ENCODE measurements at places on chromosomes 16 and 17.

DNA sequence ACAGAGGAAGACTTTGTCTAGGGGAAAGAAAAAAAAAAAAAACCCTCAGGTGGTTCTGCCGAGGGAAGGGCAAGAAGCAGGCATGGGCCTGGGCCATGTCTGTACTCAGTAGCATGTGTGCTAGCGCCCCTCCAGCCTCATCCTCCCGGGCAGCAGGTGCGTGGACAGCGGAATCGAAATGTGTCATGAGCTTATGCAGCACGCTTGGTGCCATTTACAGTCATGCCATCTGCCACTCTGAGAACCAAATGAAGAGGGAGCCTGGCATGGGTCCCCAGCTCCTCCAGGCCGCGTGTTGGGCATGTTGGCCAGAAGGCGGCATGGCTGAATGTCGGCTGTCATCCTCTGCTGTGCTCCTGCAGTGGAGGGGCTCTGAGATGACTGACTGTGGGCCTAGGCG, 31.4 kb downstream of the CRAMP1 start:
- no peak for DNase-seq

GRCh38 chr16:1614456-1615102, 2.4 kb downstream of the CRAMP1 start:
- peak; percentile 63 for DNase-seq

DNA sequence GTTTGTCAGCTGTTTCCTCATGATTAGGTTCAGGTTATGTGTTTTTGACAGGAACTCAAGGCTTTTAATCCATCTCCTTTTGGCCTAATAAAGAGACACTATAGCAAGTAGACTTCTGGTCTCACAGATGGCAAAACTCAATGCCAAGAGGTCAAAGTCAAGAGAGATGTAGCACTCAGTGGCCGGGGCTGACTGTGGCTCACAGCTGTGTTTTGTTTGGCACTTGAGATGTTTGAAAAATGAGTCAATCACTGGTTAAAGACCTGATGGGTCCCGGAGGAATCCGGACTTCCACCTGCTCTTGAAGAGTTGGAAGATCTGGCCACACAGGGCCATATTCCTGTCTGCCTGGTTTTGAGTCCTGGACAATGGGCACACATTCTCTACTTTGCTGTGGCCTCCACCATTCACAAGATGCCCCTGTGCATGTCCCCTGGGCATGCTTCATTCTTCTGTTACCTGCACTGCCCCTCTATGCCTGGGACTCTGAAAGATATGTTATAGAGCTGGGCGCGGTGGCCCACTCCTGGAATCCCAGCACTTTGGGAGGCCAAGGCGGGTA, 210.3 kb downstream of the SNX29 start:
- DNase-seq: no peak

- no peak for DNase-seq
Observed at GRCh38 chr17:49640556-49640955, 37.3 kb downstream of the SPOP start.

DNA sequence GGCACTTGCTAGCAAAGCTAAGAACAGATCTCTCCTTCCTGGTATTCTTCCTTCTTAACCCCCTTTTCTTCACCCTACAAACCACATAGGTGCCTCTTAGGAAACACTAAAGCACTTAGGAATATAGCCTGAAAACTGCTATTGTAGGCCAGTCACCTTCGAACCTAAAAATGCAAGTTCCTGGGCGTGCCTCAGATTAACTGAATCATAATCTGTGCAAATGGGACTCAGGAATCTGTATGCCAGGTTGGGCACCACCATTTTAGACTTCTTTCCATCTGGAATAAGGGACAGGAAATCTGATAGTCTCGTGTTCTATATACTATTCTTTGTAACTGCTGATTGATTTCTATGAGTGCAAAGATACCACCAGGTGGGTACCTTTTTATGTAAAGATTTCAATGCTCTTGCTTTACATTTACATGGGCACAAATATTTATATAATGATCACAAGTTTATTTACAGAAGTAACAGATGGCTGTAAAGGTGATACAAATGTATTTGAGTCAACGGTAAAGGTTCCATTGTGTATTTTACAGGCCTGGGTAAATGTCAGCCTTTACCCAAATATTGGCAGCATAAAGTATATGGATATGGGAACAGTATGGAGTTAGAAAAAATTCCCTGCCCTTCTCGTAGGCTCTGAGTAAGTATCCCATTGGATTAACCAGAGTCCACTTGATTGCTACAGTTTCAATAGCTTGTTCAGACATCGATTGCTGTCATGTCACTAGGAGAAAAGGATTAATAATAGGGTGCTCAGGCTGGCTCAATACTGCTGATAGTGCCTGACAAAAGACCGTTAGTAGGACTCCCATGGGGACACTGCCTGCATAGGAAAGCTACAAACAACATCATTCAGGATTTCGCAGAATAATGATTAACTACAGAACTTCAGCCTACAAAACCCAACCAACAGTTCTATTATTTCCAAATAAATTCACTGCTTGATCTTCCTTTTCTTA, 124.7 kb downstream of the SNX11 start:
- no peak for DNase-seq

DNA sequence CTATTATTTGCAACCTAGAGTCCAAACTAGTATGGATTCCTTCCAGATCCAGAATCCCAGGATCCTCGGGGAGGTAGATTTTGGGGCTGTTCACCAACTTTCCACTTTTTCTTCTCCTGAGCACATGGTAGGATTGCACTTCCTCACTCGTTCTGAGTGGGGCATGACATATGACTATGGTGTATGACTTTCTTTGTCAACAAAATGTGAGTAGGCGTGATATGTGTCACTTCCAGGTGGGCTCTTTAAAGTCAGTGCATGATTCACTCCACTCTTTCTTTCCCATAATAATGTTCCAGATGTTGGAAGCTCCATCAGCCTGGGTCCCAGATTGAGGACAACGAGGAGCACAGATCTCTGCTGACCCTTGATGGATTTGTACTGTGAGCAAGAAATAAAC, 21.5 kb downstream of the IRX5 start:
- no peak for DNase-seq

DNA sequence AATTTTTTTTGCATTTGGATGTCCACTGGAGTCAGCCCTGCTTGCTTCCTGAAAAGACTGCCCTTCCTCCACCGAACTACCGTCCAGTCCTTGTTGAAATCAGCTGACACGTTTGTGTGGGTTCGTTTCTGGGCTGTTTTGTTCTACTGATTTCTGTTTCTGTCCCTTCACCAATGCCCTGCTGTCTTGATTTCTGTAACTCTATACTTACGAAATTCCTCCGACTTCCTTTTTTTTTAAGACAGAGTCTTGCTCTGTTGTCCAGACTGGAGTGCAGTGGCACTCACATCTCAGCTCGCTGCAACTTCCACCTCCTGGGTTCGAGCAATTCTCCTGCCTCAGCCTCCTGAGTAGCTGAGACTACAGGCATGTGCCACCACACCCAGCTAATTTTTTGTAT, 8.4 kb upstream of the GAA start:
- DNase-seq: no peak

DNA sequence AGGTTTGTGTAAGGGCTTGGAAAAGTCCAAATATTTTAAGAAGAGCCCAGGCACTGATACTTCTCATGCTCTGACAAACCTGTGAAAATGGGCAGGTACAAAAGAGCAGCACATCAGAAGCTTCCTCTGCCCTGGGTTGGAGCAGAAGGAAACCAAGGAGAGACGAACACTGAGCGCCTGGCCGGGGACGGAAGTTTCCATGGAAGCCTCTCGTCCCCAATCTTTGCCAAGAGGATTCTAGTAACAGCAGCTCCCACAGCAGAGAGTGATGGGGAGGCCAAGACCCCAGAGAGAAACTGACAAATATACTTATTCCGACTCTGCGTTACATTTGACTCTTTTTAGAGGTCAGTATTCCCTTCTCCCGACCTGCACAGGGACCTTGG, 268.5 kb downstream of the C16orf95 start:
- DNase-seq: no peak

DNA sequence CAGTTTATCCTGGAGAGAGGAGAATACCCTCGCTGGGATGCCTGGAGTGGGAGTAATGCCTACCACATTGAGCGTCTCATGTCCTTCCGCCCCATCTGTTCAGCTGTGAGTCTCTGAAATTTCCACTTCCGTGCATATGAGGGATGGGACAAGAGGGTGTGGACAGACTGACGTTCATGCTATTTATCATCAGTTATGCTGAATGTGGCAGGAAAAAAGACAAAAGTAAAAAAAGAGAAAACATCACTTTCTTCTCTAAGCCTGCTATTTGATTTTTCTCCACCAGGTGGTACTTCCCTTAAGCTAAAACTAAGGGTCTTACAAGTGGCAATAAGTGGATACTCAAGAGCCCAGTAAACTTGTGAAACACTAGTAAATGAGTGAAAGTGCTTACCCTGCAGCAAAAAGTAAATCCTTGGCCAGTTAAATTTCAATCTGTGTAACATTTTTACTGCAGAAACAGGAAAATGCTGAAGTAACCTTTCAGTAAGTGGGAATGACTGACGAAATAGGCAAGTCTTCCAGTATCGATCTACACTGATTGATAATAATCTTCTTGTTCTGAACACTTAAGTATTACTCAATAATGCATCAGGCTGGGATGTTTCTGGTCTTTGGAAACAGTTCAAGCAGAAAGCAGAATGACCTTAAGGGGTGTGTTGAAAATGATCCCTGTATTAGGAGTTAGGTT, 5.6 kb downstream of the CRYBA1 start:
- no peak for DNase-seq

GRCh38 chr16:89855301-89855945, 18.0 kb upstream of the TCF25 start:
- DNase-seq: no peak

DNA sequence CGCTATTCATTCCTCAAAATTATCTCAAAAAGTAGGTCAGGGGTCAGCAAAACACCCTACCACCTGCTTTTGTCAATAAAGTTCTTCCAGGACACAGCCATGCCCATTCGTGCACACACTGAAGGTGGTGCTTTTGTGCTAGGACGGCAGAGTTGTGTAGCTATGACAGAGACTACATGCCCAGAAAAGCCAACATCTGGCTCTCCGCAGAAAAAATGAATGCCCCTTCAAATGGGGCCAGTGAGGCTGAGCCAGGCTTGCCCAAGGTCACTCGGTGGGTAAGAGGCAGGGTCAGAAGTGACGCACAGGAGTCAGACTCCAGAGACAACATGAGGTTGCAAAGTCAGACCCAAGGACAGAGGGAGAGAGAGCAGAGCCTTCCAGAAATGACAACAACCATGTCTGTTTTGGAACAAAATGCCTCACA, 200.1 kb downstream of the XYLT1 start:
- no peak for DNase-seq

DNA sequence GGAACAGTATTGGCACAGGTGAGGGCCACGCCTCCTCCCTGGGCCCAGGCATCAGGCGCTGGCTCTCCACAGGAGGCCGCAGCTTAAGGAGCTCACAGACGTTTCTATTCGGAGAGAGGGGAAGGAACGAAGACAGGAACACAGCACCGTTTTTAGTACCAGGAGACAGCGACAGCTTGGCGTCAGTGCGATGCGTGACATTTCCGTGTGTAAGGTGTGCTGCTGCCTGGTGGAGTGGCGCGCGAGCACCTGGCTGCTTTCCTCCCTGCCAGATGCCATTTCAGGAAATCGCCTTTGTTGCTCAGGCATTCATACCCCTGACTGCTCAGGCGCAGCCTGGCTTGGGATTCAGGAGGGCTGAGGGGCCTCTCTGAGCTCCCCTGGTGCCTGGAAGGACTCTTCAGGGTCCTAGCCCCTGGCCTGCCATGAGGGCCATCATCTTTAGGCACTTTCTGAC, 367.5 kb downstream of the CPPED1 start:
- peak; percentile 54 for DNase-seq

DNA sequence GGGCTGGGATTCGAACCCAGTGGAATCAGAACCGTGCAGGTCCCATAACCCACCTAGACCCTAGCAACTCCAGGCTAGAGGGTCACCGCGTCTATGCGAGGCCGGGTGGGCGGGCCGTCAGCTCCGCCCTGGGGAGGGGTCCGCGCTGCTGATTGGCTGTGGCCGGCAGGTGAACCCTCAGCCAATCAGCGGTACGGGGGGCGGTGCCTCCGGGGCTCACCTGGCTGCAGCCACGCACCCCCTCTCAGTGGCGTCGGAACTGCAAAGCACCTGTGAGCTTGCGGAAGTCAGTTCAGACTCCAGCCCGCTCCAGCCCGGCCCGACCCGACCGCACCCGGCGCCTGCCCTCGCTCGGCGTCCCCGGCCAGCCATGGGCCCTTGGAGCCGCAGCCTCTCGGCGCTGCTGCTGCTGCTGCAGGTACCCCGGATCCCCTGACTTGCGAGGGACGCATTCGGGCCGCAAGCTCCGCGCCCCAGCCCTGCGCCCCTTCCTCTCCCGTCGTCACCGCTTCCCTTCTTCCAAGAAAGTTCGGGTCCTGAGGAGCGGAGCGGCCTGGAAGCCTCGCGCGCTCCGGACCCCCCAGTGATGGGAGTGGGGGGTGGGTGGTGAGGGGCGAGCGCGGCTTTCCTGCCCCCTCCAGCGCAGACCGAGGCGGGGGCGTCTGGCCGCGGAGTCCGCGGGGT, at the start of gene CDH1:
Gene CDH1 (plus strand): TSS at position 247 of the 684 bp plus-strand sequence. CDS start 124 bp downstream, at position 371.
- peak; percentile 78 for DNase-seq

DNA sequence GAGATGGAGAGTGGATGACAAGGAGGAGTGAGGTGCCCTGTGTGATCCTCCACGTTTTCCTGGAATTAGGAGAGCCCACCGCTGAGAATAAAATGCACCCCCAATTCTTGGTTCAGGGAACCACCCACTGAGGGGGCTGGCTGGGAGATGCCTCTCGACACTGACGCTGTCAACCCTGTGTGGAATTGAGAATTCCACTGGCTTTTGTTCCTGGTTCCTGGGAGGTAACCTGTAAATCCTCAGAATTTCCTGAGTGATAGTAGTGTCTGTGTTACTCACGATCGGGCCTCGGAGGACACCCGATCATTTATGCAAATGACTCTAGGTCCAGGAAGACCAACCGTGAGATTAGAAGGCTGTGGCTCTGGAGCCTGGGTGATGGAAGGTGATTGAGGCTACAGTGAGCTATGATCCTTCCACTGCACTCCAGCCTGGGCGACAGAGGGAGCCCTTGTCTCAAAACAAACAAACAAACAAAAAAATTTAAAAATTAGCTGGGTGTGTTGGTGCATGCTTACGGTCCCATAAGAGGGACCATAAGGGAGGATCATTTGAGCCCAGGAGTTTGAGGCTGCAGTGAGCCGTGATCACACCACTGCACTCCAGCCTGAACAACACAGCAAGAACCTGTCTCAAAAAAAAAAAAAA, 11.7 kb upstream of the PRPSAP1 start:
- DNase-seq: no peak

GRCh38 chr16:71631776-71632175, 5.8 kb downstream of the MARVELD3 start:
- no peak for DNase-seq

DNA sequence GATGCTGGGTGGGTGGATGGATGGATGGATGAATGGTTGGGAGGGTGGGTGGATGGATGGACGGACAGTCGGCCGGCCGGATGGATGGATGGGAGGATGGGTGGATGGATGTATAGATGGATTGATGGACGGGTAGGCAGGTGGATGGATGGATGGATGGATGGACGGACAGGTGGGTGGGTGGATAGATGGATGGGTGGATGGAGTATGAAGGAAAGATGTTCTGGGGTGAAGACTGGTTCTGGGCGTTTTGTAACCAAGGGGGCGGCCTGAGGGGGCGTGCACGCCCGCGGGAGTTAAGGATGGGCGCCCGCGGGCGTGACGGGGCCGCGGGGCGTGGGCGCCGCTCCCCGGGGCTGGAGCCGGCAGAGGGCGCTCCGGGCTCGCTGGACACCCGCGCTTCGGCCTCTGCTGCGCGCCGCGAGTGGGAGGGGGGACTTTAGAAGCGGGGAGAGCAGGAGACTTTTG, at the start of gene NECAB2:
Gene NECAB2 (plus strand): TSS at position 407 of the 468 bp plus-strand sequence. CDS start 405 bp downstream, outside the sequence.
- peak; percentile 80 for DNase-seq

Measured in ecto neural progenitor cell (in vitro differentiated cells).